Ascending aorta (tissue), 2 donors: ENCODE measurements at places on chromosomes 7 and 10. TPM values are rescaled to one million over a fixed set of nuclear protein-coding genes. Genes with fewer than 3 reads are reported as not detected.

The EPO gene
- not detected for total RNA-seq

The JAKMIP3 gene
- not detected for total RNA-seq

The PYROXD2 gene
- total RNA-seq, result 5.6 TPM

The SERPINE1 gene
- 1,267 TPM for total RNA-seq

The WNT2 gene
- 6.1 TPM for total RNA-seq

The IFIT2 gene
- total RNA-seq, result 0.85 TPM

The LIPF gene
- 7.1 TPM for total RNA-seq

The ZEB1 gene
- 77.3 TPM for total RNA-seq

The ZNF804B gene
- total RNA-seq, result not detected

The HOXA11 gene
- total RNA-seq, result not detected

The SLC39A12 gene
- total RNA-seq, result not detected

DNA sequence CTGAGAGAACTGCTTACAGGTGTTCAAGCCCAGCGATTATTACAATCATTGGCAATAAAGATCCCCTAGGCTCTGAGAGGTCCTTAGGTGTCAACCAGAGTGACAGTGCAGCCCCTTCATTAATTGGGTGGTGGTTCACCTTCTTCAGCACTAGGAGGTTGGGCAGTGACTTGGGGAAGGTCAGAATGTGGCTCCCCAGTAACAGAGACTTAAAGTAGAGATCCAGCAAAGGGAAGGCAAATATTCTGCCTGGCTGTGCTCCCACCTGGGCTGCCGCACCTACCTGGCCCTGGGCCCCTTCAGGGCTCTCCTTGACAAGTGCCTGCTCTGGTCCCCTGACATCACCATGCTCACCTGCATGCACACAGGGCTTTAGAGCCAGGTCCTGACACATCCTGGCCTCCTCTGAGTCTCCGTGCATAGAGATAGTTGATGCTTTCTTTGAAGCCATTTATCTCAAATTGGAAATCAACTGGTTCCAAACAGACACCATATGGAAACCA lies 1.9 kb downstream of the CLRN3 start:
- H3K36me3 ChIP-seq, result no peaks in the 10 kb centered on the region
- no peak for DNase-seq
- H3K4me3 ChIP-seq, result no peak overlapping the region
- no peaks in the 10 kb centered on the region for H3K27me3 ChIP-seq
- no peak overlapping the region for H3K27ac ChIP-seq
- no peaks in the 10 kb centered on the region for H3K4me1 ChIP-seq

GRCh38 chr10:124367936-124368335 lies 50.8 kb downstream of the OAT start:
- no peaks in the 10 kb centered on the region for H3K4me1 ChIP-seq
- H3K27ac ChIP-seq, result no peak overlapping the region
- DNase-seq, result no peak
- H3K36me3 ChIP-seq, result no peaks in the 10 kb centered on the region

DNA sequence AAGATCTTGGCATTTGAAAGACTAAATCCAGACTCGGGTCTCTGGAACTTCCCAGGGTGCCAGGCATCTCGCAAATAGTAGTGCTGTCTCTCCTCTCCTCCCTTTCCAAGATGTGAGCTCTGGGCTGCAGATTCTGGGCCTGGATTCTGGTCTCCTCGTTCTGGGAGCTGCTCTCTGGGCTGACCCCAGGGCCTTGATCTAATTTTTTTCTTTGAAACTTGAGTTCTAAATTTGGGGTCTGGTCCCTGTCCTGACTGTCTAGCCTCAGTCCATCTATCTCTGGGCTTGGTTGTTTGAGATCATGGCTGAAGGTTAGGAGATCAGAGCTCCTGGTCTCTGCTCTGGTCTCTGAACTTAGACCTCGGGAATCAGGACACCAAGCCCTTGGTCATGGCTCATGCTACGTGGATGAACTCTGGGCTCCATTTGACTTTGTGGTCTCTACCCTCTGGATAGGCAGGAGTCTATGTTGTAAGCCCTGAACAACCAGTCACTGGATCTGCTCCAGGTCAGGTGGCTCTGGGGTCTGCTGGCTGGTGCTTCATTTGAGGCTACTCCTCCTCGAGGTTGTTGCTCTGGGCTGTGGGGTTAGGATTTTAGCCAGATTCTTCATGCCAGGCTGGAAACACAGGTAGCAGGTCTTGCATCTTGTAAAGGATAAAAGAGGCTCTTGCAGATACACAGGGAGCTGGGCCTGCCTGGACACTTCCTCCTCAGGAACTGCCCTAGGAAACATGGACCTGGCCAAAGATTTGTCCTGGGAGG lies 8.0 kb upstream of the MBL2 start:
- H3K4me1 ChIP-seq, result no peaks in the 10 kb centered on the region
- H3K36me3 ChIP-seq, result no peaks in the 10 kb centered on the region
- no peaks in the 10 kb centered on the region for H3K27me3 ChIP-seq
- no peak overlapping the region for H3K4me3 ChIP-seq
- no peak overlapping the region for H3K27ac ChIP-seq

DNA sequence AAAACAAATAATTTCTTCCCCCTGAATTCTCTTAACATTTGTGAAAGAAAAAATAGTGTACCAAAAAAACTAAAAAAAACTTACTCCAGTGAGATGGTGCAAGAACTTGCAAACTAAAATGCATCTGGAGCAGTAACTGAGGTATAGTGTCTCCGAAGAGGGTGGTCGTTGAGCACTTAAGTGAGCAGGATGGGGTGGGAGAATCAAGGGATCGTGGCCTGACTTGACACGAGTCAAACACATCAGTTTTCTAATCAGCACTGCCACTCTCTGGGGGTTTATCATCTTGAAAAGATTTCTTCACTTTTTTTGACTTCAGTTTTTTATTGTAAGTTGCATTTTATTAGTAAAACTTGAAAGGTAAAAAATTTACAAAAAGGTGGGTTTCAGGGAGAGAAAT lies 2.5 kb downstream of the ZNF273 start:
- no peaks in the 10 kb centered on the region for H3K36me3 ChIP-seq

GRCh38 chr10:11337516-11337915 lies 273.9 kb downstream of the USP6NL start:
- H3K36me3 ChIP-seq, result no peaks in the 10 kb centered on the region
- peaks cover 3% of the 10 kb centered on the region for H3K4me1 ChIP-seq
- no peaks in the 10 kb centered on the region for H3K27me3 ChIP-seq
- H3K27ac ChIP-seq, result no peak overlapping the region
- DNase-seq, result peak; percentile 54
- H3K4me3 ChIP-seq, result no peak overlapping the region

GRCh38 chr10:43286076-43286805 lies 19.4 kb upstream of the RASGEF1A start:
- H3K36me3 ChIP-seq, result no peaks in the 10 kb centered on the region
- H3K4me1 ChIP-seq, result no peaks in the 10 kb centered on the region
- H3K27ac ChIP-seq, result no peak overlapping the region
- H3K4me3 ChIP-seq, result no peak overlapping the region

DNA sequence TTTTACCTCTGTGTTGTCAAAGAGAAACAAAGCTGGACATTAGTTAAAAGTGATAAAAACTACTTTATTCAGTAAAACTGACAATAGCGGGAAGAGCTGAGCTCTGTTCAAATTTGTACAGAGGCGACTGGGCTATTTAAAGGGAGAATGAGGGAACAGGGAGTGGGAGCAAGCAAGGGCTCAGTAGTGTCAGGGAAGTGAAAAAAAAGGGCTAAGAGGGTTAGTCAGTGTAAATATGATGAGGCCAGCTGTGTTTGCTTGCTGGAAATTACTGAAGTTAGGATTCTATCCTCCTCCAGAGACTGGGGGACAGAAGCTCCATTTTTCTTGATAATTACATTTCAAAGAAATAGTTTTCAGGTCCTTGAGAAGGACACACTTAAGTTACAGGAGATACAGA lies 232.5 kb downstream of the SH2D4B start:
- no peaks in the 10 kb centered on the region for H3K4me1 ChIP-seq
- no peak overlapping the region for H3K4me3 ChIP-seq
- DNase-seq, result no peak
- no peaks in the 10 kb centered on the region for H3K27me3 ChIP-seq
- no peak overlapping the region for H3K27ac ChIP-seq

DNA sequence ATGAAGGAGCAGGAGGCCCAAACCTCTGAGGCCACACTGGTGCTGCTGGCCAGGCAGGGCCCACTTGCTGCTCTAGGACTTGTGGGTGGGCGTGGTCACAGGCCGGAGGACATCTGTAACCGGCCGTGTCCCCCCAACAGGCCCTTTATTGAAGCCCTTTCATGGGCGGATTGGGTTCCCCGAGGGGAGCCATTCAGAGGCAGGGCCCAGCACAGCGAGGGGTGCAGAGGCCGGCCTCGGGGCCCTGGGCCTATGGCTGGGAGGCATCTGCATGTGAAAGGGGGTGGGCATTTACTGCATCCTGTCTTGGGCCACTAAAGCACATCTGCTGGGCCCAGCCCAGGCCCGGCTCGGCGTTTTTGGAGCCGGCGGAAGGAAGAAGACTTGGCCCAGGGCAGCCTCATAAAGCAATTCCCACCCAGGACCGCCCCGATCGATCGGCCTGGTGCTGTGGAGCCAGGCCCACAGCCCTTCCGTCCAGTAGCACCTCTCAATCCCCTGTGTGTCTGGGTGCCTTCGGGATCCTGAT lies 8.4 kb downstream of the LHPP start:
- H3K27ac ChIP-seq, result no peak overlapping the region
- no peaks in the 10 kb centered on the region for H3K4me1 ChIP-seq
- no peak overlapping the region for H3K4me3 ChIP-seq
- DNase-seq, result no peak
- no peaks in the 10 kb centered on the region for H3K36me3 ChIP-seq

GRCh38 chr7:41880107-41880506 lies 177.2 kb upstream of the INHBA start:
- no peak for DNase-seq
- no peak overlapping the region for H3K27ac ChIP-seq
- H3K36me3 ChIP-seq, result no peaks in the 10 kb centered on the region
- peaks cover 2% of the 10 kb centered on the region for H3K4me1 ChIP-seq
- no peaks in the 10 kb centered on the region for H3K27me3 ChIP-seq

GRCh38 chr10:97081621-97082235 lies 104.0 kb downstream of the SLIT1 start:
- H3K27ac ChIP-seq, result no peak overlapping the region
- H3K36me3 ChIP-seq, result no peaks in the 10 kb centered on the region
- no peaks in the 10 kb centered on the region for H3K4me1 ChIP-seq

GRCh38 chr7:100598425-100598824 lies 3.7 kb upstream of the PCOLCE start:
- no peak for DNase-seq
- H3K27me3 ChIP-seq, result no peaks in the 10 kb centered on the region
- no peaks in the 10 kb centered on the region for H3K36me3 ChIP-seq
- no peak overlapping the region for H3K4me3 ChIP-seq
- H3K4me1 ChIP-seq, result no peaks in the 10 kb centered on the region

DNA sequence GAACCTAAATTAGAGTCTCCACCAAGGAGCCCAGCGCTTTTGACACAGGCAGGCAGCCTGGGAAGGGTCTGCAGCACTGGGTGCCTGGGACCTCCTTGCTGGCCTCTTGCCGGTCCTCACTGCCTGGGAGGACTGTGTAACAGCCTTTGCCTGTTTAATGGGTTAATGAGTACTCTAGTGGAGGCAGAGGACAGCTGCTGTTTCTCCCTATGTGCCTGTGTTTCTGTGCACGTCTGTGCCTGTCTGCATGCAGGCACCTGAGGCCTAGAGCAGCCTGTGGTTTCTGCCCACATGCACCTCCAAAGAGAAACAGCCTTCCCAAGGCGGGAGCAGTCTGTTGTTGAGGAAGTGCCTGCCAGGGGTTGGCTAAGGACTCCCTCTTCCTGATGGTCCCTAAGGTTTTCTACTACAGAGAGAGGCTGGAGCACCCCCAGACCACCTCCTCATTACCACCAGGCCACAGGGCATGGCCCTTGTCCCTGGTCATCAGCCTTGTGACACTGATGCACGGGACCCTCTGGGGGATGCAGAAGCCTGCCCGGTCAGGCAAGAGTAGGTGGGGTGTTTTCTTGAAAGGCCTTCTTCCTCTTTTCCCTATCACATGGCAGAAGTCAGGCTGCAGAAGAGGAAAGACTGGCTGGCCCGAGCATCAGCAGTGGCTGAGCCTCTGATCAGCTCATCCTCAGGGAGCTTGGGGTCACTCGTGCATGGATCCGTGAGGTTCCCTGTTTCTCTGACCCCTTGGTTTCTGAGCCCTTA lies 14.2 kb downstream of the SLC29A3 start:
- DNase-seq, result no peak
- H3K27ac ChIP-seq, result no peak overlapping the region
- H3K36me3 ChIP-seq, result no peaks in the 10 kb centered on the region
- H3K4me1 ChIP-seq, result no peaks in the 10 kb centered on the region
- H3K27me3 ChIP-seq, result no peaks in the 10 kb centered on the region
- H3K4me3 ChIP-seq, result no peak overlapping the region

DNA sequence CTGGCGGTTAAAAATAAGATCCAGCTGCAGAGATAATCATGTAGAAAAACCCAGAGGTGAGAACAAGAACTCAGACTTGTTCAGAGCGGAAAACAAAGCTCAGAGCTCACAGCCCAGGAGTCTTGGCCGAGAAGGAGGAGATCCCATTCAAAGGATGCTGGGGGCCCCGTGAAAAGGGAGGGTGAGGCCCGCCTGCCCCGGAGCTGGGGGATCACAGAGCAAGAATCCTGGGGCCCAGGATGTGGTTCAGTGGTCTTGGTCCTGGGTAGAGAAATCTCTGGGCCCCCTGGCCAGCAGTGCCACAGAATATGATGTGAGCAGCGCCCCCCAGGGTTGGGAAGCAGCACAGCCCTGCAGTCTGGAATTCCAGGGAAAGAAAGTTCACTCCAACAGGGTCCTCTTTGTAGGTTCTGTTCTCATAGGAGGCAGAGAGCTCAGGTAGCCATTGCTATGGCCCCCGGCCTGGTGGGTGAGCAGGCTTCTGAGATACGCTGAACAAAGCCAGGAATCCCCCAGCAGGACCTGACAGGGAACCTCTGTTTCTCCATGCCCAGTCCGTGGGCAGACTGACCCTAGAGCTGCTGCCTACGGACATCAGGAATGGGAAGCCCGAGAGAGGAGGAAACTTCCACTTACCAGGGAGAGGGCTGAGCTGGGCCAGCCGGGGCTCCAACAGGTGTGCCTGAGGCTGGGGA lies 77.7 kb upstream of the GNA12 start:
- no peaks in the 10 kb centered on the region for H3K36me3 ChIP-seq
- H3K27ac ChIP-seq, result no peak overlapping the region

DNA sequence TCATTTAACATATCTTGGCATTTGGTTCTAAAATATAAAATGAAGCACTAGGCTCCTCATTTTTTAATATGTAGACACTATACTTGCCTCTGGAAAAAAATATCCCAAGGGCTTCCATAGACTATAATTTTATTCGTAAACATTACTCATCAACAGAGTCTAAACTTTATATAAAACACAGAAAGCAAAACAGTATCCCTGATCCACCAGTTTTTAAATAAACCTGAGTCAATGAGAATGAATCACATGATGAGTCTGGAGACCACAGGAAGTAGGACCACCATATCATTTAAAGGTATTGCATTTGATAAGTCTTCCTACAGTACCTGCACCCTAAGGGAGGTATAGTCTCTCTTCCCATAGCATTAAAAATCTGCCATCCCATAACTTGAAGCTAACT lies 228.0 kb downstream of the DGKI start:
- H3K36me3 ChIP-seq, result no peaks in the 10 kb centered on the region
- H3K4me1 ChIP-seq, result no peaks in the 10 kb centered on the region
- H3K27ac ChIP-seq, result no peak overlapping the region
- no peaks in the 10 kb centered on the region for H3K27me3 ChIP-seq
- DNase-seq, result no peak
- H3K4me3 ChIP-seq, result no peak overlapping the region

GRCh38 chr7:103292122-103292521 lies 5.1 kb upstream of the PMPCB start:
- no peaks in the 10 kb centered on the region for H3K27me3 ChIP-seq
- no peak overlapping the region for H3K4me3 ChIP-seq
- H3K27ac ChIP-seq, result no peak overlapping the region
- no peaks in the 10 kb centered on the region for H3K36me3 ChIP-seq
- no peak for DNase-seq
